ENCODE measurements at places on chromosomes 7 and 10.

DNA sequence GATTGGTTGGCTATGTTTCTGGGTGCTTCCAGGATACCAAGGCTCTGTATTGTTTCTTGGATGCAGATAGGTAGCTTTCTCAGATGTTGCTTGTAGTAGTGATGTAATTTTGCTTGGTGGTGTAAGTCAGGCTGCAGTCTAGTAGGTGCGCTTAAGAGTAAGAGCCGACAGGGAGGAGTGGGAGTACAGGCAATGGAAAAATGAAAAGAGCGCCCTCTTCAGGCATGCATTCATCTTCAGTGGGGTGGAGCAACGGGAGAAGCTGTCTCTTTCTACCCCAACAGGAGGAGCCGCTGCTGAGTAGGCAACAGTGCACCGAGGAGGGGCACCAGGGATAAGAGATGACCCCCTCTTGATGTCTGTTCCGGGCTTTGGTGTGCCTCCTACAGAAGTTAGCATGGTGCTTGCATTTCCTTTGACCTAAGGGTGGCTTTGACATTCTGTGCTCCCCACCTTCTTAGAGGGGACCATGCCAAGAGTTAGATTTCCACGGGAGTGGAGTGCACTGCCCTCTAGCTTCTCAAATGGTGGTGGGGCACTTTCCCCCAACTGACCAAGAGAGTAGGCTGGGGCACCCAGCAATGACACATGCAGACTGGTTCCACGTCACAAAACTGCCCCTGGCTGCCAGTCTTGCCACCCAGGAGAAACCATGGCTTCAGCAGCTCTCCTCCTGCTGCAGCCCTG lies 56.1 kb downstream of the ZNF783 start:
- no peak for DNase-seq

DNA sequence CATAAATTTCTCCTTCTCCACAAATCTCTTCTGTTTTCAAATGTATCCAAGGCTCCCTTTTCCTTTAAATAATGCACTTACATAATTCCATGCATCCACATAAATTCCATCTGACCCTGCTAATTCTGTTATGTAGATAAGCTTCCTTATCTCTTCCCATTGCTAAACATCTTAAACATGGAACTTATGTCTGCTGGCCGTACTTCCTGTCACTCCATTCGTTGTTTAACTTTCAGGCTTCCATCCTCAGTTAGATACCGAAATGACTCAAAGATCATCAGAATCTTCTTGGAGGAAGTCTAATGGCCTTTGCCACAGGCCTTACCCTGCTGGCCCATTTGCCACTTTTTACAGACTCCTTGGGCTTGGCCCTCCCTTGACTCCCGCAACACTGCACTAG lies 330.9 kb downstream of the GFRA1 start:
- DNase-seq, result peak; percentile 47

GRCh38 chr7:135189221-135189662 lies 18.7 kb upstream of the CYREN start:
- no peak for DNase-seq

DNA sequence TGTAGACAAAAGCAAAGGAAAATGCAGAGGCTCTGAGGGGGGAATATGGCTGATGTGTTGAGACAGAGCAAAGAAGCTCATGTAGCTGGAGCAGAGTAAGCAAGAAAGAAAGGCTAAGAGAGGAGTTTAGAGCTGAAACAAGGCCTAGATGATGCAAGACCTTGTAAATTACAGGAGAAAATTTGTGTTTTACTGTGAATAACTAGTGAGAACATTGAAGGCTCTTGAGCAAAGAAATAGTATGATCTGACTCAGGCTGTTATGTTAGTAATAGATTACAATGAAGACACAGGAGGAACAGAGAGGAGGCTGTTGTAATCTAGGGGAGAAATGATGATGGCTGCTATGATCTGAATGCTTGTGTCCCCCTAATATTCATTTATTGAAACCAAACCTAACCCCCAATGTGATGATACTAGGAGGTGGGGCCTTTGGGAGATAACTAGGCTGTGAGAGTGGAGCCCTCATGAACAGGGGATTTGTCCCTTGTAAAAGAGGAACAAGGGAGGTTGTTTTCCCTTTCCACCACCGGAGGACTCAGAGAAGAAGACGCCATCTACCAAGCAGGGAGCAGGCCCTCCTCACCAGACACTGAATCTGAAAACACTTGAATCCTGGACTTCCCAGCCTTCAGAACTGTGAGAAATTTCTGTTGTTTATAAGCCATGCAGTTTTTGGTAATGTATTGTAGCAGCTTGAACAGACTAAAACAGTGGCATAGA lies 394.9 kb downstream of the HTR7 start:
- DNase-seq, result no peak
